ENCODE measurements at places on chromosomes 7 and 10.

DNA sequence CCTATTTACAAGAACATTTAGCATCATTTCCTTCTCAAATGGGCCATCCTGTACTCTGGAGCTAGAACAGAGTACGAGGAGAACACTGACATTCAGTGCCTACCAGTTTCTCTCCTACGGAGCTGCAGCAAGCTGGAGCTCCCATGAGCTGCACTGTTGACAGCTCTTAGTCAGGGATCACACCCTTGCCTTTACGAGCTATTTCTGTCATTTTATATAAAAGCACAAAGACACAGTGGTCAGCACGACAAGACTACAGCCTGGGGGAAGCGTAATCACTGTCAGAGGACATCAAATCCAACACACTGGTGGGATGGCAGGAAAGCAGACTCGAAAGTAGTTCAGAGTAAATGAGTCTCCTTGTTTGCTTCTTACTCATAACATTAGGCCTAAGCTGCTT is 2.7 kb downstream of the CDCA7L start:
- no peak for DNase-seq

DNA sequence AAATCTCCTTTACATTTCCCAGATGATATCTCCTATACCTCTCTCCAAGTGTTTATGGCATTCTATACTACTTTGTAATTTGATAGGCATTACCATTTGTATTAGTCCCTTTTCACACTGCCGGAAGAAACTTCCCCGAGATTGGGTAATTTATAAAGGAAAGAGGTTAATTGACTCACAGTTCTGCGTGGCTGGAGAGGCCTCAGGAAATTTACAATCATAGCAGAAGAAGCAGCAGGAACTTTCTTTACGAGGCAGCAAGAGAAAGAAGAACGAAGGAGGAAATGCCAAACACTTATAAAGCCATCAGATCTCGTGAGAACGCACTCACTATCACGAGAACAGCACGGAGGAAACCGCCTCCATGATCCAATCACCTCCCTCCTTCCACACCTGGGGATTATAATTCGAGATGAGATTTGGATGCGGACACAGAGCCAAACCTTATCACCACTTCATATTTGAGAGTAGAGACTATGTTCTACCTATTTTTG is 1194.6 kb downstream of the SORCS1 start:
- DNase-seq, result no peak

- no peak for DNase-seq
Measured at GRCh38 chr10:110168601-110169481, 38.6 kb upstream of the MXI1 start.

DNA sequence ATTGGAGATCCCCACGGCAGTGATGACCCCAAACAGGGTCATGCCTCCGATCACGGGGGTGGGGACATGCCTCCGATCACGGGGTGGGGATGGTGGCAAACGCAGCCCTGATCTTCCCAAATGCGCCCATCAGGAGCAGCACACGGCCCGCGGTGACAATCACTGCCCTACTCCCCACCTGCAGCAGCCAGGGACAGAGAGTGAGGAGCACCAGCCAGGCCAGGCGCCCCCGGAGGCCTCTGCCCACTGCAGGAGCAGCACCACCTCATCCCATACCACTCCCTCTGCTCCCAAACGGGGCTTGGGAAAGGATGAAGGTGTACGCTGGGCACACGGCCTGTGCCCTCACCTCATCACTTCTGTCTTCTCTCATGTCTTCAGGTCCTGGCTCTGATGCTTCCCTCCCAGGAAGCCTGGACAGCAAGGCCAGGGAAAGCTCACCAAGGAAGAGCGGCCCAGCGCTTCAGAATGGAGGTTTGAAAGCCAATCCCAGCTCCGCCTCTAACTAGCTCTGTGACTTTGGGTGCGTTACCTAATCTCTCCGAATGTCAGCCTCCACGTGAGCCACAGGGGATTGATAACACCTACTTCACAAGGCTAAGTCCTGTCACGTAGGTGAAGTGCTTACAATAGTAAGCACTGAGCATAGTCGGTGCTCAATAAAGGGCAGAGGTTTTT is 37.1 kb downstream of the STRA8 start:
- DNase-seq, result no peak

GRCh38 chr7:155529845-155530244 is 16.5 kb downstream of the CNPY1 start:
- no peak for DNase-seq

DNA sequence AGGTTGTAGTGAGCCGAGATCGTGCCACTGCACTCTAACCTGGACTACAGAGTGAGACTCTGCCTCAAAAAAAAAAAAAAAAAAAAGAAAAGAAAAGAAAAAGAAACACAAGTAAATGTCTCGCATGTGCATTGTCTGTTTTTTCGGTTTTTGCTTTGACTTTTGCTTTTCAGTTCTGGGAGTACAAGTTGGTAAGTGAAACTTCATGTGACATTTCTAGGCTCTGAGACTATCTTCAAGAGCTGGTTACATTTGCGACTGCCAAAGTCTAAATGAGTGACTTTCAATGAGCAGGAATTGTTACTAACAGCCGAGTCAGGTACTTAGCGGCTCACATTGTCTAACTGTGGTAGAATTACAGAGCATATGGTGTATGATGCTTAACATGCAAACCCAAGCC is 107.0 kb upstream of the CELF2 start:
- DNase-seq, result no peak

GRCh38 chr10:48494073-48494472 is 110.8 kb downstream of the ARHGAP22 start:
- no peak for DNase-seq

DNA sequence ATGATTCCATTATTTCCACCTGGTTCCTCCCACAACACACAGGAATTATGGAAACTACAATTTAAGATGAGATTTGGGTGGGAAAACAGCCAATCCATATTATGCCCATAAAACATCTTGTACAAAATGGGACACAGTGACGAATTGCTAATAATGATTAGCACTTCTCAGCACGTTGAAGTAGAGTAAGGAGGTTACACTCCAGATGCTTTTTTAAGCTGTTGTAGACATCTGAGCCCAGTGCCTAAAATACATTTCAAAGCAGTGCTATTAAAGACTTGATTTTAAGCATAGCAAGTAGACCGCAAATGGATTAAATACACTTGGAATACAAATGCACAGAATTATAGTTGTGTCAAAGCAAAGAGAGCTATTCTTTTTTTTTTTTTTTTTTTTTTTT is 105.9 kb downstream of the AASS start:
- DNase-seq, result no peak

GRCh38 chr10:33074443-33074842 is 116.4 kb upstream of the ITGB1 start:
- no peak for DNase-seq

- peak; percentile 47 for DNase-seq
Measured at GRCh38 chr10:72248468-72249151, 25.1 kb upstream of the DDIT4 start.

- no peak for DNase-seq
Measured at GRCh38 chr7:140287988-140288387, 110.3 kb downstream of the SLC37A3 start.

DNA sequence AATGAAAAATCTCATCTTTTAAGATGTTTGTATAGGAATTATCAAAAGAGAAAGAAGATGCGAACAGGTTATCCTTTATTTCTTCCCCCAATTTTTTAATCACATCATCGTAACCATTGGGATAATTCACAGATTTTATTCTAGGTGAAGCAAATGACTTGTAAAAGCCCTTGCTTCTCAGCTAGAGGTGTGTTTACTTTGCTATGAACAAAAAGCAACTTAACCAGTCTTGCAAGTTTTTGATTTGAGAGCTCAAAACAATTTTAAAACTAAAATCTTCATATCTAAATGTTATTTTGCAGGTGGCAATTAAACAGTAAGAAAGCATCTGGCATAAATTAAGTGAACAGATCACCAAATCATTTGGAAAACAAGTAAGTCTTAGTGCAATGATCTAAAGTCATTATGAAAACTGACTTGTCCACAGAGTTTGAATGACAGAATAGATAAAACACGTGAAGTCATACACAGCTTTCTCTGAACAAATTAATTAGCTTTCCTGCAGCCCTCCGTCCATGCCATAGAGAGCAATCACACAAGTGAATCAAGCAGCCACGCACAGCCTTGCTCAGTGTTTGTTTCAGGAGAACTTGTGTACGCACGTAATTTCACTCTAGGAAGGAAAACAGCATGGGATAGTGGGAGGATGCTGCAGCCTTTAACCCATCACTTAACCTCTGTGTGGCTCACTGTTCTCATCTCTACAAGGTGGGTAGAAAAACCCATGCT is 85.0 kb upstream of the ZNF800 start:
- no peak for DNase-seq

- DNase-seq, result no peak
Measured at GRCh38 chr7:94288096-94288495, 106.6 kb upstream of the COL1A2 start.

DNA sequence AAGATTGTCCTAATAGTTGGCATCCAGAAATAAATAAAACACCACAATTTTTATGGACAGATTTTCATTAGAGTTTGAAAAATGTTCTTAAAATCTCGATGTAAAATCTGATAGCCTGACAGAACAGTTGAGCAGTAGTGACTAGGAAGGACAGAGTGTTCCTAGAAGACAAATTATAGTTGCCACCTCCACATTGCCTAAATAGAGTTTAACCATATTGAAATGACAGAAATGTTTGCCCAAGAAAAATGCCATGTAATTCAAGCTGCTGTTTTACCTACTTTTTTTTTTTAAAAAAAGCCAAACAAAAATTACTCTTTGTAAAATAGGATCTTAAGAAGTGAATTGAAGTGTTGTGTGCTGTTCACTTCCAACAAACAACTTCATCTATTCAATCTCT is 8.9 kb upstream of the HERC4 start:
- no peak for DNase-seq

DNA sequence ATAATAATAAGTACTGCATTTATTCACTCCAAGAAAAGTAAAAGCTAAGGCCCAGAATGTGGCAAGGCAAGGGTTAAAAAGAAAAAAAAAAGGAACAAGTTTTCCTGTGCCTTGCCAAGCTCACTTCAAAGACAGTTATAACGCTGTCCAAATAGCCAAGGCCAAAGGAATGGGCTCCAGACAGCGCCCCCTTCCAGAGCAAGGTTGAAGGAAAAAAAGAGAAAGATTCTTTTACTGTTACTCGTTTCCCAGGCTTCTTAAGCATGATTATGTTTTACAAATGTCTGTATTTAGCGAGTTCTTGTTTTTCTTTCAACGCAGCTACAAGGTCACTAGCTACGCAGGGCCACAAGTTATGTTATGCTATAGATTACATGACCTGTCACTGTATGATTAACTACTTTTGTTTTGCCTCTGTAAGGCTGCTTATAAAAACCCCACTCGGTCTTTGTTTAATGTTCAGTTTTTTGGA is 9.1 kb upstream of the EIF4H start:
- DNase-seq, result no peak

- peak; percentile 79 for DNase-seq
Measured at GRCh38 chr7:99551767-99552463, at the start of gene FAM200A. TSS of gene FAM200A (minus strand) at chr7:99552114. CDS start at chr7:99548407, 3,707 bp downstream.

GRCh38 chr10:132062116-132062515 is 3.6 kb upstream of the JAKMIP3 start:
- no peak for DNase-seq

- no peak for DNase-seq
Measured at GRCh38 chr10:117139581-117140524, 1.8 kb upstream of the VAX1 start.

- DNase-seq, result no peak
Measured at GRCh38 chr10:651692-652091, 37.8 kb downstream of the DIP2C start.

- peak; percentile 42 for DNase-seq
Measured at GRCh38 chr7:17234398-17235031, 63.9 kb upstream of the AHR start.

DNA sequence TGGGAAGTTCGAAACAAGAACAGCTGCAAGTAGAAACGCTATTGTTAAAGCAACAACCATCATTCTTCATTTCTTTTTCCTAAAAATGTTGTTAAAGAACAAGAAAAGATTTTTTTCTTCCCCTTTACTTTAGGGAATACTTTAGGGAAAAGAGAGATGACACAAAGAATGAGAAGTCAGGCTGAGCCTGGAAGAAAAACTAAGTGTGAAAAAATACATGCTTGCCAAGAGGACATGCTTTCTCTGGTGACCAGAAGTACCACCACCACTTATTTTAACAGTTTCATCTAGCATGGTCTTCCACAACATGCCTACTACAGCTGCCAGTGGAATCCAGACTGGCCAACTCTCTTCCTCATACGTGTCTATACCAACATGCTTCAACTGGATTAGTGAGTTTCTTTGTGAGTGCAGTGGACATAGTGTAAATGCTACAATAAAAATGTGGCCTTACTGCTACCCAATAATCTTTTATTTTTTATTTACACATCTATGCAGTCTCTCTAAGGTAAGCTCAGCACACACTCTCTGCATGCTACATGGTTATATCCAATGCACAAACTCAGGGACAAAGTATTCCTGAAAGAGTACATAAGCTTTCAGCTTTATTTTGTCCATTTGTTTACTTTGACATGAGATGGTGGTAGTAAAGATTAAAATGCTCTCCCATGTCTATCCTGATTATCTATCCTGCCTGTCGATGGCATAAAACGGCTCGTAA is 196.2 kb downstream of the TAX1BP1 start:
- no peak for DNase-seq

GRCh38 chr10:69483963-69484362 is 32.7 kb downstream of the TSPAN15 start:
- DNase-seq, result no peak

- no peak for DNase-seq
Measured at GRCh38 chr10:50422259-50422658, 170.9 kb upstream of the ASAH2 start.

DNA sequence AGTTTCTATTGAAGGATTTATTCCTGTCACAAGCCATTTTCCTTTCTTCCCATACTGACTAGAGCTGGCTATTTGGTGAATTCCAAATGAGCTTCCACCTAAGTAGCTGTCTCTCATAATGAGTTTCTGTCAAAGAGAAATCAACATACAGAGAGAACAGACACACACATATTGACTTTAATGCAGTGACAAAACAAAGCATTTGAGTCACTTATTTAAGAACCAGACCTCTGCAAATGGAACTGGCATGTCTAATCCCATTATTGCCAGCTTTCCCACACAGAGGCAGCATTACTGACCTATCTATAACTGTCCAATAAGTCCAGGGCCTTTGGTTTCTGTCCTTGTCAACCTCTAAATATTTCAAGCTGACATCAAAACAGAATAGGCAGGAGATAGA is 179.3 kb upstream of the CSTF2T start:
- no peak for DNase-seq

DNA sequence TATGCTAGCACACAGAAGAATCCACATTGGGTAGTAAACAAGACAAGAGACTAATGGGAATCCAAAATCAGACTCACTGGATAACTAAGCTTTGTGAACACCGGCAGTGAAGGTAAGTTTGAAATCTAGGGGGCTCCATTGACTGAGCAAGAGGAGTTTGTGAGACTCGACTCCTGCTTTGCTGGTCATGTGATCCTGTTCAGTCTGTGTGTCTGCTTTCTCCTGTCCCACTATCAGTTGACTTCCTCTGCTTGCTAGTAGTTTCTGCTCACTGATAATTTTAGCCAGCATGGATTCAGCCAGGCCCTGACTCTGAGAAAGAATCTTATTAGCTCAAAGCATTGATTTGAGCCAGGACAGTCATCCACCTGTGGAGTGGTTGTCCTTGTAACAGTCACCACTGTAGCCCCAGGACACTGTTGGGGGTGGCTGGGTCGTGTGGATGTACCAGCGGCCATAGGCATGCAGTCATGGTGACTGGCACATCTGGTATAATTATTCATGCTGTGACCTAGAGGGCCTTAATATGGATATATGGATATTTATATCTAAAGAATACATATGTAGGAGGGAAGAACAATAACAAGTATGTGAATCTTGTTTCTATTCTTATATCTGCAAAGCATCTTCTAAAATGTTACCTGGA is 44.4 kb downstream of the DNAH11 start:
- no peak for DNase-seq

All from activated CD4-positive, alpha-beta T cell treated with anti-CD3 and anti-CD28 coated beads, Interleukin-2, amount 50 U/mL, for 4 hours (primary cell).